Psoas muscle (tissue), 8 donors: ENCODE measurements at places on chromosomes 12 and 14. TPM values are rescaled to one million over a fixed set of nuclear protein-coding genes. Genes with fewer than 3 reads are reported as not detected.
A peak's percentile ranks its signal among the peaks of the same experiment; 100 is the strongest.

The PMCH gene
- total RNA-seq: not detected

- DNase-seq: no peak
These were observed 5.4 kb downstream of the SLC15A4 start for GRCh38 chr12:128818065-128819022.

- DNase-seq: no peak
These were observed 58.2 kb downstream of the OSBPL8 start for GRCh38 chr12:76501390-76501789.

GRCh38 chr12:116955382-116956021, 44.8 kb downstream of the FBXW8 start:
- DNase-seq: no peak

DNA sequence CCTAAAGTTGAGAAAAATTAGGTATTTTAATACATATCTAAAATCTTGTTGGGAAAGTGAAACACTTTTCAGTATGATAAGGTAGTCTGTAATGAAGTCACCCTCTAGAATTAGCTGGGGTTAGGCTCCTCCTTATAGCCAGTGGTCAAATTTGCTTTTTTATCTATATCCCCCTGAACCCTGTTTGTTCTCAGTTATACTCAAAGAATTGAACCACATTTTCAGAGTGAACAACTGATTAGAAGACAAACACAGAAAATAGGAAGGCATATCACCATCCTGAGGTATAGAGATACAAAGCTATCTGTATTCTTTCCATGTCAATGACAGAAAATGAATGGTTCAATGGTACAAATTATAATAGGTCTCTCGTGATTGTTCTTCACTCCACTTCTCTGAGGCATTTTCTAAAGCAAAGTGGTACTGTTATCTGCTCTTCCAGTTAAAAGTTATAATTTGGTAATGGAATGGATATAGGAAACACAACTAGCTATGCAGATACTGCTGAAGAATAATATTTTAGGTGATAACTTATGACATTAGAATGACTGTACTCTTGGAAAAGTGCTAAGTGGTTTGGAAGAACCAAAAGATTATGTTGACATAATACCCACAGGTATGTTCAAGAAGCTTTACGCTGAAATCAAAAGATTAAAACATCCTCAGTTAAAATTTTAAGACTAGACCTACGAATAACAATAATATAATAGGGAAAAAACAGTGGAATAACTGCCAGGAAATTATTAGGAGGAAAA, 27.6 kb downstream of the WASHC3 start:
- no peak for DNase-seq

DNA sequence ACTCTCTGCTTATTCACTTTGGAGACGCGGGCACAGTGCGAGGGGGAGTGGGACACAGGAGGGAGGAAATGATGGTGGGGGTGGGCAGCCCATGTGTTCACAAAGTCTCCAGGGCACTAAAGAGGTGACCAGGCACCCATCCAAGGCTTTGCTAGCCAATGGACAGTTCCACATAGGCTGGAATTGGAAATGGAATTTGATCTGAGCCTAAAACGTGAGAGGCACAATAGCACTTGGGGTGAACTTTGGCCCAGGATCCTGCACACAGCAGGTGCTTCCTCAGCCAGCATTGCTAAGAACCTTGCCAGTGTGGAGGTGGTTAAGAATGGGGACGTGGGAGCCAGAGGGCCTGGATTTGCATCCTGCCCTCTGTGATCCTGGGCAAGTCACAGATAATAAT, 193.8 kb downstream of the CHST11 start:
- no peak for DNase-seq

DNA sequence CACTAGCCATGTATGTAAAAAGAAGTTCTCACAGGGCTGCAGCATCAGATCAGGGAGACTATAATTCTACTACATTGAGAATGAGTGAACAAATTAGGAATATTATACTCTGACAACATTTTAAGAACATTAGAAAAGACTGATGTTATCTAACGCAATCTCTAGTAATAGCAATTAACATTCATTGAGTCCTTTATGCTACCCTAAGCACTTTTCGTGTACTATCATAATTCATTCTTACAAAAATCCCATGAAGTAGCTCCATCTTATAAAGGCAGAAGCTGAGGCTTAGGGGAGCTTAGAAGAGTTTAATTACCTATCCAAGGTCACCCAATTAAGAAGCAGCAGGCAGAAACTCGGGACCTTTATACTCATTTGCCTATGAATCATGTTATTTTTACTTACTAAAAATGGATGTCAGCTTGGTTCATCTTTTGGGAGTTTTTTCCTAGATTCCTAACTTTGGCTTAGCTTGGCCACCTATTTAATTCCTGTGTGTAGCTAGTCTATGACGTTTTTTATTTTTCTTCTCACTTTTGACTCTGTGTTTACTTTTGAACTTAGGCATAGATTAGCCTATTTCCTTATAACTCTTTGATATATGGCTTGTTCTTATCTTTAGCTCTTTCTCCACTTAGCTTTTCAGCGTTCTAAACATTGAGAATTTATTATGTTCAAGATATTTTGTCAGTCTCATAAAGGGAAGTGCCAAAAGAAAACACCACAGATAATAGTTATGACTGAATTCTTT, 333.5 kb upstream of the DCN start:
- no peak for DNase-seq

The ASPG gene
- 0.51 TPM for total RNA-seq

DNA sequence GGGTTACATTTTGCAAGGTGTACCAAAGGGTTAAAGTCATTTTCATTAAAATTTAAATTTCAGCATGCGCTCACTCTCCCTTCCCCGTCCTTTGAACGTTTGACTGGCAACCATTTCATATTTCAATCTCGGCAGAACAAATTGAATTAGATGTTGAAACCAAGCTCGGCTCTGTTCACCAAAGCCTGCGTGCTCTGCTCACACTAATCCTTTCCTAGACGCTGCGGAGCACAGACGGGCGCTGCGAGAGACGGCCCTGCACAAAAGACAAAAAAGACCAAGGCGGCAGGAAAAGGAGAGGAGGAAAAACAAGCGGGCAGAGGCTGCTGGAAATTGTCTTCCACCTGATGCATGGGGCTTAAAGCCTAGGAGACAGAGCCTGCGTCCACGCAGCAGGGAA, 149.3 kb downstream of the RBM19 start:
- DNase-seq: no peak

The ACSM4 gene
- total RNA-seq: not detected

The C12orf42 gene
- total RNA-seq: not detected

The ARG2 gene
- total RNA-seq: 19.3 TPM

DNA sequence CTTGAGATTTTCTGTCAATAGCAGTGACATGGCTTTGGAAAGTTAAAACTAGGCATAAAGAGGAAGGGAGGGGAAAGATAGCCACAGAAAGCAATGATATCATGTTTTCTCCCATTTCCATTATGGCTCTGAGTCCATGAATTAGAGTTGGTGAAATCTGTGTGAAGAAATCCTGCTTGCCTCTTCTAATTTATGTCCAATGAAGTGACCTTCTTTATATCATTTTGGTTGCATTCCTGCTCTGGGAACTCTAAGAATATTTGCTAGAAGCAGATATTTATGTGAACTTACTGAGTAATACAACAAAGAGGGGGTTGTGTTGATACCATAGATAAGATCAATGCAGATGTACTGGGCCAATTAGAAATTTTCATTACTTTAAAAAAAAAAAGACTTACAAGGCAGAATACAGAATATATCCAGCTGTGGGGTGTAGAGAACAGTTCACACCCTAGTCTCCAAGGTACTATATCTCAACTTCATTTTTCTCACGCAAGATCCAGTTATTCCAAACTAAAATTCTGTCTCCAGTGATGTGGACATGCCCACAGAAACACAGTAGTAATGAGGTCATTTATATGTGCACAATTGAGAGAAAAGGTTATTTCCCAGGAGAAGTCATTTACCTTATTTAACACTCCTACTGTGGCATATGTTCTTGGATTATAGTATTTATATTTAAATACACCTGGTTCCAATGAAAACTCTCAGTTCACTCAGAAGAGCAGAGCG, 51.5 kb upstream of the KCNJ8 start:
- DNase-seq: no peak

The SLC22A17 gene
- total RNA-seq: 1.9 TPM

DNA sequence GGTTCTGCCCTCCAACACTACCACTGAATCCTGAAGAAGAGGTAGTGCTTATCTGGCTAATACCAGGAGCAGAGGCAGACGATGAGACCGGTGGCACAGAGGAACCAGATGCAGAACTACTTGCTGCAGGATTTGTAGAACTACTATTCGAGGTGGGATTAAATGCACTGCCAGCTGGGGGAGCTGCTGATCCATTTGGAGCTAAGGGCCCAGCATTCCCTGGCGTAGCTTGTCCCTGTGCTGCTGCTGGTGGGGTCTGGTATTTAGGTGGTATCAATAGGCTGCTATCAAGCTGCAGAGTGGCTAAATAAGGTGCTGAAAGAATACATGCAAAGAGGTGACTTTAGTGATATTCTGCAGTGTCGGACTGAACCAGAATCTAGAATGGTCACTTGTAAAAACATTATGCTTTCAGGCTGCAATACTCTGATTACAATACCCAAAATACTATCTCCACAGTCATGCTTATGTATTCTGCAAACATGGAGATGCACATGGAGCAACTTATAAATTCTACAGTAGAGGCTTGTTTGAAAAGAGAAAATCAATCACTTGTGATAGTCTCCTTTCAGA, 294.2 kb downstream of the MED13L start:
- no peak for DNase-seq

GRCh38 chr12:118058881-118059280, 2.1 kb downstream of the WSB2 start:
- DNase-seq: no peak

The INTS13 gene
- 21.3 TPM for total RNA-seq

The SLC6A15 gene
- total RNA-seq: not detected

DNA sequence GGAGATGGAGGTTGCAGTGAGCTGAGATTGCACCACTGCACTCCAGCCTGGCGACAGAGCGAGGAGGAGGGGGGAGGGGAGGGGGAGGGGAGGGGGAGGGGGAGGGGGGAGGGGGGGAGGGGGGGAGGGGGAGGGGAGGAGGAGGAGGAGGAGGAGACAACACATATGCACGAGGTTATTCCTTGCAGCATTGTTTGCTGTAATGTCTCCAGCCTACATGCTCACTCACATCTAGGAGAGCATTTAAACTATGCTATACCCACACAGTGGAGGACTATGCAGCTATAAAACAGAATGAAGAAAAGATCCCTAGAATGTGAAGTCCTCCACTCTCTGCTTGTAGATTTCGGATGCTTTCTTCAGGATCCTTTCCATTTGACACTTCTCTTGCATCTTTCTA, 3.5 kb upstream of the HIGD1C start:
- no peak for DNase-seq

The KLRD1 gene
- 0.40 TPM for total RNA-seq

DNA sequence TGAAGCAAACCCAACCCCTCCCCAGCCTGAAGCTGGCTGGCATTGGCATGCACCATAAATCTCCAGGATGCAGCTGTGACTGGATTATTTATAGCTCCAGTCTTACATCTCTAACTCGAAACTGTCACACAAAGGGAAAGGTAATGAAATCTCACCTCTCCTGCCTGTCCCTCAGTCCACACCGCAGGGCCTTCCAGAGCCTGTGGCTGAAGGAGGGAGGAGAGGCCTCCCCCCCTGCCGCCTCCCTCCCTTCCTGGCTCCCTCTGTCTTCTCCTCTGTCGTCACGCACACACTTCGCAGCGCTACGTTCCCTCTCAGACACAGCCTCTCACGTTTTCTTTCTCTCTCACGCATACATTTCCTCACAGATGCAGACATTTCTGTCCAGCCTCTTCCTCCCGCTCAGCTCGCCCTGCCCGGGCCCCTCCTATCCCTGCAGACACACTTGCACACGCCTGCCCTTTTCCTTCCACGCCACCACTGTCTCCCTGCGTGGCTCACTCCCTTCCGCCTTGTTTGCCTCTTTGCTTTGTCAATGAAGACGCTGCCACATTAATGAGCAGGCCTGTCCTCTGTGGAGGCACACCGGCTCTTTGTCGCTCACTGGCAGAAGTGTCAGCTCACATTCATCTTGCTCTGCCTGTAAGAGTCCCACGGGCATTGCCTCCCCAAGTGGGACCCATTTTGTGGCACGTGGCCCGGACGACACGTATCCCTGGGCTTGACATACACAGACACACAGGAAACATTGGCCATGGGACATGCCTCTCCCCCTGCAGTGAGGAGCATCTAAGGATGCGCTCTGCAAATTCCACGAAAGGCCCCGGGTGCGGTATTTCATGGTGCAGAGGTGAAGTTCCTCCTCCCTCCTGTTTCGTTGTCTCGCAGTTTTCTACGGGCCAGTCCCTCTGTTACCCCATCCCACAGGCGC, 27.9 kb downstream of the IRF2BPL start:
- peak; percentile 55 for DNase-seq

The CLEC1B gene
- total RNA-seq: not detected

- DNase-seq: no peak
These were observed 390 bp downstream of the BRAP start for GRCh38 chr12:111685322-111685810.

- DNase-seq: no peak
These were observed 28.5 kb downstream of the CFL2 start for GRCh38 chr14:34685819-34686428.

DNA sequence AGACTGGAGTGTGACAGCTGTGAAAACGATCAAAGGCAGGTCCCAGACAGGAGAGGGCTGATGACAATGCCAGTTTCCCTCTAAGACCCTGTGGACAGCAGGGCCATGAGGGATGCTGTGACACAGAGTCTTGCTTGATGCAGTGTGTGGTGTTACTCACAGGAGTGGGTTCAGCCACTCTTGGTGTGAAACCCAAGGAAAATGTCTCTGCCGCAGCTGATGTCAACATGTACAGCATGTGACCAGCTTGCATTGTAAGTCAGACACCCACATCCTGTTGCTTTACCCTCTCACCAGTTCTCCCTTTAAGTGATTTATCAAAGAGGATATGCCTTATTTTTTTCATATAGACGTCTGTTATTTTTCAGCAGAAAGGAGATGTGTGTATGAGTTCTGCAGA, 268.6 kb downstream of the BTG1 start:
- peak; percentile 15 for DNase-seq

DNA sequence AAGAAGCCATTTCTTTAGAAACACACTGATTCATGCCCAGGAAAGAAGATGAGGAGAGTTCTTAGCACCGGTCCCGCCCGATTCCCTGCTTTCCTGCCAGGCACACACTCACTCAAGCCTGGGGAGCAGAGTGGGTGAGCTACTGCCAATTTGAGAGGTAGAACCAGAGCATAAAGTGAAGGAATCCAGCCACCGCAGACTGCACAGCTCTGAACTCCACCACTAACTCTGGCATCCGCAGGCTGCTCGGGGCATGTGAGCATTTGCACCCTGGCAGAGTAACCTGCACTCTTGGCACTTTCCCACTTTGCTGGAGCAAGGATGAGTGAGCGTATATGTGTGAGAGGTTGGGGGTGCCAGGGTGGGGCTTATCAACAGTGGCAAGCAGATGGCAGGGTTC, 4.0 kb upstream of the SYNDIG1L start:
- DNase-seq: no peak

GRCh38 chr14:94485944-94486841, 10.2 kb upstream of the SERPINA9 start:
- peak; percentile 71 for DNase-seq

GRCh38 chr12:125492354-125493270, 427.4 kb downstream of the AACS start:
- no peak for DNase-seq

GRCh38 chr12:110577864-110578693, 5.0 kb downstream of the PPTC7 start:
- DNase-seq: no peak

- DNase-seq: no peak
These were observed 15.2 kb downstream of the PPFIBP1 start for GRCh38 chr12:27539191-27539631.

The DPF3 gene
- total RNA-seq: 19.4 TPM

GRCh38 chr14:65035049-65035448, 48.4 kb downstream of the FNTB start:
- no peak for DNase-seq

- no peak for DNase-seq
These were observed 38.3 kb downstream of the MYO1H start for GRCh38 chr12:109386059-109386433.
